ENCODE measurements at places on chromosomes 16 and 17.

DNA sequence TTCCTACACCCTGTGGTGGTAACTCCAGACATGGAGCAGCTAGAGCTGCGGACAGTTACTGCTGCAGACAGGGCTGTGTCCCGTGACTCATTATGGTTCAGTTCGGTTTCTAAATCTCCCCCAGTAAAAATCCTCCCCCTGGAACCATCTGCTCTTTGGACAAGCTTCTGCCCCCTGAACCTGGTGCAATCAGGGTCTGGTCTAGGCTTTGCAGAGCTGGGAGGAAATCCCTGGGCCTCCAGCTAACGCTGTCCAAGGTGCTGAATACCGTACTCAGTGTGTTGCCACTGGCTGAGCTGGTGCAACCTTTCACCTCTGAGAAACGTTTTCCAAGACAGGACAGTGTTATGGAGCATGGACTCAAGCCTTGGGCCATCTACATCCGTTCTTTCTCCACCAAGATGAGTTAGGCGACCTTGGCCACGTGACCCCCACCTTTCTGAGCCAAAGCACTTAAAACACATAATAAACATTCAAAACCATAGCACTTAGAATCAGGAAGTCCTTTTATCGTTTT is 142.0 kb downstream of the CPPED1 start:
- peak; percentile 79 for DNase-seq

DNA sequence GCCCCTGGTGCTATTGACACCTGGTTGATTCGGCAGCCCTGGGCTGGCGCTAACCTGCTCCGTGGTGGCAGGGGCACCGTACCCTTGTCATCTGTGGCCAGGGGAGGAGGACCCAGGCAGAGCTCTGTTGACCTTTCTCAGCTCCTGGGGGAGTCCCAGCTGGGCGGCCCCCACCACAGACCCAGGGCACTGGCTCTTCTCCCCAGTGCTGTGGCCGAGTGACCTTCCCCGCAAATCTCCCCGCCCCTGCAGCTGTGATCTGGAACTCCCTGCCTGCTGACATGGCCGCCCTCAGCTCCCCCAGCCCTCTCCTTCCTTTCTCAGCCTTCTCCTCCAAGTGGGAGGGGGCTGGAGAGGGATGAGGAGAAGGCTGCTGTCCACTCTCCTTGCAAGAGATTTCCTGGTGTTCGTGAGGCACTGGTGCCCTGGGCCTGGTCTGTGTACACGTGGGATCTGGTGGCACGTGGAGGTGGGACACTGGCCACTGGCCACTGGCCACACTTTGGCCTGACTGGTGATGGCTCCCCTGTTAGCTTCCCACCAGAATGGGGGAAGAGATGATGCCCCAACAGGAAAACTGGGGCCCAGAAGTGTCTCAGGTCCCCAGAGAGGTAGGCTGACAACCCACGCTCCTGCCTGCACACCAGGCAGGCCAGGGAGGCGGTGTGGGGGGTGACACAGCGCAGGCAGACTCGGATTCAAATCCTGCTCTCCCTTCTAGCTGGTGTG is 8.2 kb downstream of the FMNL1 start:
- DNase-seq: peak; percentile 50

GRCh38 chr16:69565671-69566239 is at the start of gene NFAT5:
TSS of gene NFAT5 (plus strand) at chr16:69565966. CDS start at chr16:69566302, 336 bp downstream.
- DNase-seq: peak; percentile 95

DNA sequence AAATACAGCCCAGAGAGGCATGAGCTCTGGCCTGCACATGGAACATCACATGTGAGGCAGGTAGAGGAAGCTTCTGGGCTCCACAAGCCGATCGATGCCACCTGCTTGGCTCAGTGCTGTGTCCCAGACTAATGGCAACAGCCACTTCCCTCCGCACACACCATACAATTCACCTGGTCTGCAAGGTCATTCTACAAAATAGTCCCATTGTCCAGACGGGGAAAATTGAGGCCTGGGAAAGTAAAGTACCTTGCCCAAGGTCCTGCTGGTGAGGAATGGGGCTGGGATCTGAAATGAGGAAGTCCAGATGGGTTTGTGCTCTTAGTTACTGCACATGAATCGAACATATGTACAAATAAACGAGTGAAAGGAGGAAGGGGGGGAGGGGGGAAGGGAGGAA is 88.0 kb downstream of the LITAF start:
- DNase-seq: no peak

DNA sequence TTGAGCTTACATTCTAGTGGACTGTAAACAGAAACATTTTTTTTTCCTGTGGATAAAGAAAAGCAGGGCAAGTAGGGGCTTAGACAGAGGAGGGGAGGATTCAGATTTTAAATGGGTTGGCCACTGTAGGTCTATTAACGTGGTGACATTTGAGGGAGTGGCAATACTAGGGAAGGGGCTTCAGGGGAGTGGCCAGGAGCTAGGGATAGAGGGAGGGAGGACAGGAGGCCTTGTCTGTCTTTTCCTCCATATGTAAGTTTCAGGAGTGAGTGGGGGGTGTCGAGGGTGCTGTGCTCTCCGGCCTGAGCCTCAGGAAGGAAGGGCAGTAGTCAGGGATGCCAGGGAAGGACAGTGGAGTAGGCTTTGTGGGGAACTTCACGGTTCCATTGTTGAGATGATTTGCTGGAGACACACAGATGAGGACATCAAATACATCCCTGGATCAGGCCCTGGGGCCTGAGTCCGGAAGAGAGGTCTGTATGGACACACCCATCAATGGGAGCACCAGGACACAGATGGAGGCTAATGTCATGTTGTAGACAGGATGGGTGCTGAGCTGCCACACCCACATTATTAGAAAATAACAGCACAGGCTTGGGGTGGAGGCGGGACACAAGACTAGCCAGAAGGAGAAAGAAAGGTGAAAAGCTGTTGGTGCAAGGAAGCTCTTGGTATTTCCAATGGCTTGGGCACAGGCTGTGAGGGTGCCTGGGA is 6.5 kb upstream of the HBM start:
- no peak for DNase-seq

DNA sequence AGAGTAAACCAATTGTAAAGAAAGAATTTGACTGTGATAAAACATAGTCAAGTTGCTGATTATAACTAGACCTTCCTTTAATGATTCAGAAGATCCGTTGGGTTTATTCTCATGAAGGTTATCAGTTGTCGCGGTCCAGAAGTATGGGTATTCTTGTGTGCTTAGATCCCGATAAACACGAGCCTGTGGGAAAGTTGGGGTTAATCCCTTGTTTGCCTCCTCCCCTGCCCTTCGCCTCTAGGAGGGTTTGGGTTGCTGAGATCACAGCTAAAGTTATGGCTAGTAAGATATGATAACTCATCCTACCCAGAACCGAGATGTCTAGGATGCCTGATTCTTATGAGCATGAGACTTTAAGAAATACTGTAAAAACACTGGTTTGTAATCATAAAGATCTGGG is 66.8 kb downstream of the GPRC5B start:
- DNase-seq: no peak

DNA sequence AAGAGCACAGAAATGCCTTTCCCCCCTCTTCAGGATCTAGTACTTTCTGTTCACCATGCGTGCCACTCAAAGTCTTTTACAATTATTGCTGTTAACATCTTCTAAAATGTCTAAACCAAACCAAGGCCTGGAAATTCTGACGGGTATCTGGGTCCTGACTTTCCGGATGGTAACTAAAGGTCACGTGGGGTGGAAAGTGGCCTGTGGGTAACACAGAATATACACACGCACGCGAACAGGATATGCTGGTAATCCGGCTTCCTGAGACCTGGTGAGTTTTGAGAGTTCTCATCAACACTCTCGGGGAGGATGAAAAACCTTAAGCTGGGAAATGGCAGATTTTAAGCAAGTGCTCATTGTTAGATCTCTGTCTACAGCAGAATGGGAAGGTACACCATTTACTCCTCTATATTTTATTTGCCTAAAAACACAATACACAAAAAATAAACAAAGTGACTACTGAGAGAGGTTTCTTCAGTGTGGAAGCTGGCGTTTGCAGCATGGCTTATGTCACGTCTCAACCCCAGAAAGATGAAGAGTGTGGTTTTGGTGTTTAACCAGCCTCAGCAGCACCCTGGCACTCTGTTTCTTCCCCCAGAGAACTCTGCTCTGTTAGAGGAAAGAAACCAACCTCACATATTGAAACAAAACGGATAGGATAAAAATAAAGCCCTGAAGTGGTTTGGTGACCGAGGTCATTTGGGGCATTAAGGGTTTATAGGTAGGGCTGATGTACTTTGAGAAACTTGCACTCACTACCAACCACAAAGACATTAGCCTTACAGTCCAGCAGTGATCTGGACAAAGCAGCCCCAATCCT is 37.3 kb downstream of the SMG6 start:
- DNase-seq: no peak

- DNase-seq: peak; percentile 70
Observed at GRCh38 chr17:27379888-27380533, 76.2 kb upstream of the KSR1 start.

- DNase-seq: no peak
Observed at GRCh38 chr17:41547378-41547841, 19.3 kb upstream of the KRT19 start.

- peak; percentile 59 for DNase-seq
Observed at GRCh38 chr16:46747777-46748651, at the start of gene MYLK3. TSS of gene MYLK3 (minus strand) at chr16:46748344. CDS start at chr16:46748193, 151 bp downstream.

- peak; percentile 91 for DNase-seq
Observed at GRCh38 chr16:68528686-68529379, 10.3 kb upstream of the ZFP90 start.

DNA sequence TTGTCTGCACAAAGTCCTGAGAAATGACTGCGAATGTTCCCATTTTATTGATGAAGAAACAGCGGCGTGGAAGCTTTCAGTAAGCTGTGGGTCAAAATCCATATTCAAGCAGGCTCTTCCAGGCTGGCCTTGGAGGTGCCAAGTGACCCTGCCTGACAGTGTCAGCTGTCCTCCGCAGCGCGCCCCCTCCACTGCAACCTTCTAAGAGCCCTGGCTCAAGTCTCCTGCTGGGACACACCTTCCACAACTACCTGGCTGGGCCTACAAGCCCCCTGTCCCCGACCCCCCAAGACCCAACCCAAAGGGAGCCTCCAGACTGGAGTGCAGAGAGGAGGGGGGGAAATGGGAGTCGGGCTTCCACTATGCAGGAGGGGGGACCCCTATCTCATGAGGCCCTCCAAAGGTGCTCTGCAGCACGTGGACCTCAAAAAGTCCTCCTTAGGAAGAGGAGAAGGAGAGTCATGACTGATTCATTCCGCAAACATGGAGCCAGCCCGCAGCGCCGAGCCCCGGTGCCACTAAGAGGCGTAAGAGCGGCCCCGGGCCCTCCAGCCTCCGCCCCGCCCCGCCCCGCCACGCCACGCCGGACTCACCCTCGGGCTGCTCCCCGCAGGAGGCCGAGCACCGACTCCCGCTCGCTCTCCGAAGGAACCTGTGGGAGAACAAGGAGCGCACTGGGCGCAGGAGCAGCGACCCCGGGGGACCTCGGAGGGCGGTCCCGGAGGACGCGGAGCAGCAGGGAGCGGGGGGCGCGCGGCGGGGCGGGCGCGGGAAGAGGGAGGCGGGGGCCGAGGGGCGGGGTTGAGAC is 574 bp downstream of the MPP3 start:
- DNase-seq: no peak

- DNase-seq: no peak
Observed at GRCh38 chr16:14446796-14447195, 183.3 kb downstream of the PARN start.

GRCh38 chr17:2688351-2689342 is 22.9 kb downstream of the CLUH start:
- no peak for DNase-seq

DNA sequence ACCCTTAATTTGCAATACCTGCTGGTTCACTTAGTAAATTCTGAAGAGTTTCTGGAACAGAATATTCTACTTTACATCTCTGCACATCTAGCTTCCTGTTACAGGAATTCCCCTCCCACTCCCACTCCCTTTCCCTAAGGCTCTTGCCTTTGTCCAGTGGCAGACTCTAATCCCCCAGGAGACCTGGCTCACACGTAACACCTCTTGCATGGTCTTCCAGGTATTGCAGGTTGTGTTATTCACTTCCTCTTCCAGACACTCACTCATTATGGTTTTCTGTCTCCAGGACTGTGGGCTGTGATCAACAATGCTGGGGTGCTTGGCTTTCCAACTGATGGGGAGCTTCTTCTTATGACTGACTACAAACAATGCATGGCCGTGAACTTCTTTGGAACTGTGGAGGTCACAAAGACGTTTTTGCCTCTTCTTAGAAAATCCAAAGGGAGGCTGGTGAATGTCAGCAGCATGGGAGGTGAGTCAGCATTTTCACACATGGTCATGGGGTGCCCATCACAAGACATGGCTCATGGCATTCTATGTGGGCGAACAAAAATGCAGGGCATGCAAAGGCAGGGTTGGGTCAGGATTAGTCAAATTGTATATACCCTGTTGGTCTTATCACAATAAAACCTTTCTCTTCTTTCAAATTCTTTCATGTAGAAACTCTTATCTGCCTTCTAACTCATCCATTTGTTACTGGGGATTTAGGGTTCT is 35.8 kb downstream of the HSD17B2 start:
- no peak for DNase-seq

- DNase-seq: no peak
Observed at GRCh38 chr16:9332574-9333148, 241.2 kb downstream of the HAPSTR1 start.

GRCh38 chr17:45425984-45426413 is 6.7 kb downstream of the ARHGAP27 start:
- DNase-seq: no peak

DNA sequence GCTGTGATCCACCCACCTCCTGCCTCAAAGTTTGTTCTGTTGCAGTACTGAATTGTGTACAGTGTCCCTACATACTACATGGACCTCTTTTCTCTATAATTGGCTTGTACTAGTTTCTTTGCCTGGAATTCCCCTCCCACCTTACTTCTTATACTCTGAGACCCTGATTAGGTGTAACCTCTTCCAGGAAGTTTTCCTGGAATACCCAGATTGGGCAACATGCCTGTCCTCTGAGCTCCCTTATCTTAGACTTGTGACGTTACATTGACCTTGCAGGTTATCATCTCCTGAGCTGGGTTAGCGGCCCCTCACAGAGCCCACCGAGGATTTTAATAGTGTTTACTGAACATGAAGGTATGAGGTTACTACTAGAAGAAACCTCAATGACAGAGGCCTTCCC is 237.0 kb downstream of the ZNF423 start:
- peak; percentile 3 for DNase-seq

DNA sequence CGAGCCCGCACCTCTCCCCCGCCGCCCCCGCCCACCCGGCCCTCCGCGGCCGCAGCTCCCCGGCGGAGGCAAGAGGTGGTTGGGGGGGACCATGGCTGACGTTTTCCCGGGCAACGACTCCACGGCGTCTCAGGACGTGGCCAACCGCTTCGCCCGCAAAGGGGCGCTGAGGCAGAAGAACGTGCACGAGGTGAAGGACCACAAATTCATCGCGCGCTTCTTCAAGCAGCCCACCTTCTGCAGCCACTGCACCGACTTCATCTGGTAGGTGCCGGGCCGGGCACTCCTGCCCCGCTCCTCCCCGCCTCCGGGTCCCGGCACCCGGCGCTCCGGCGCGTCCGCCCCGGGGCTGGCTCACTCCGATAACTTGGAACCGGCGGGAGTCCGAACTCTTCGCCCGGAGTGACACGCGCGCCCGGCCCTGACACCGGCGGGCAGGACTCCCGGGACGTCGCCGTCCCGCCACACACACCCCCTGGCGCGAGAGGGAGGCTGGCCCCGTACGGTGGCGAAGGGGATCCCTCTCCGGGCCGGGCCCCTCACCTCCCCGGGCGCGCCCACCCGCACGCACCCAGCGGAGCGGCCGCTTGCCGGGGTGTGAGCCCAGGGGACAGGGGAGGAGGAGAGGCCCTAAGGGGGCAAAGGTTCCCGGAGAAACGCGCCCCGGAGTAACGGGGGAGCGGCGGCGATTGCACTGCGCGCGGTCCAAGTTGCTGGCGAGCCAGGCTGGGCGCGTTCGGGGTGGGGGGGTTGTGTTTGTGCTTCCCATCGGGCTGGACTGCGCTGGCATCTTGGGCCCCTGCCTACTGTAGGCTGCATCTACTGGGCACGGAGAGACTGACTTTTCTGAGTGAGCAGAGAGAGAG is 581 bp downstream of the PRKCA start:
- peak; percentile 90 for DNase-seq

GRCh38 chr16:1790611-1791255 is 2.8 kb downstream of the IGFALS start:
- DNase-seq: no peak
